Naive thymus-derived CD8-positive, alpha-beta T cell (primary cell): ENCODE measurements at places on chromosomes 13 and 19. TPM values are rescaled to one million over a fixed set of nuclear protein-coding genes. Genes with fewer than 3 reads are reported as not detected.

Gene SNAPC2
- total RNA-seq = 14.8 TPM

Gene ATP4B
- not detected for total RNA-seq

- DNase-seq = no peak
Observed at GRCh38 chr19:53160350-53160749, 1.5 kb upstream of the ZNF347 start.

- no peak for DNase-seq
Observed at GRCh38 chr13:109881347-109881725, 95.0 kb upstream of the IRS2 start.

GRCh38 chr13:22945321-22946226, 235.2 kb upstream of the SGCG start:
- no peak for DNase-seq

GRCh38 chr13:78370231-78370630, 233.1 kb downstream of the POU4F1 start:
- DNase-seq = no peak

GRCh38 chr13:30998136-30999088, 66.0 kb downstream of the TEX26 start:
- DNase-seq = no peak
